ENCODE measurements at places on chromosomes 4 and X.

- no peaks in the 10 kb centered on the region for H3K27me3 ChIP-seq
- H3K4me1 ChIP-seq, result peaks cover 4% of the 10 kb centered on the region
- no peak overlapping the region for H3K4me3 ChIP-seq
Measured at GRCh38 chr4:4564522-4564921, 22.7 kb upstream of the STX18 start.

DNA sequence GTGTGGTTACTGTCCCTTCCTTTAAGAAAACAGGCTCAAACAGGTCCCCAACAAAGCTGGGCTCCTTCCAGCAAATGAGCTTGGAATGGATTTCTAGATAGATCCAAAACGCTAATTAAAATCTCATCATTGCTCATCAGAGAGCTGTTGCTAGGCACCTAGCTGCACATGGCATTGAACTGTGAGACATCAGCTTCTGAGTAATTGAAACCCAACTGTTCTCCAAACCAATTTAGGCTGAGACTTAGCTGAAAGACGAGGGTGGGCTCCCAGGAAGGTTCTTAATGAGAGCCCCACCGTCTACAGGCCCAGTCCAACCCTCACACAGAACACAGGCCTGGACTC, 59.1 kb downstream of the FAM184B start:
- H3K4me3 ChIP-seq, result no peak overlapping the region
- no peak overlapping the region for H3K27ac ChIP-seq

- no peak overlapping the region for H3K4me3 ChIP-seq
- H3K27me3 ChIP-seq, result no peaks in the 10 kb centered on the region
Measured at GRCh38 chrX:34119122-34119521, 13.0 kb downstream of the FAM47A start.

DNA sequence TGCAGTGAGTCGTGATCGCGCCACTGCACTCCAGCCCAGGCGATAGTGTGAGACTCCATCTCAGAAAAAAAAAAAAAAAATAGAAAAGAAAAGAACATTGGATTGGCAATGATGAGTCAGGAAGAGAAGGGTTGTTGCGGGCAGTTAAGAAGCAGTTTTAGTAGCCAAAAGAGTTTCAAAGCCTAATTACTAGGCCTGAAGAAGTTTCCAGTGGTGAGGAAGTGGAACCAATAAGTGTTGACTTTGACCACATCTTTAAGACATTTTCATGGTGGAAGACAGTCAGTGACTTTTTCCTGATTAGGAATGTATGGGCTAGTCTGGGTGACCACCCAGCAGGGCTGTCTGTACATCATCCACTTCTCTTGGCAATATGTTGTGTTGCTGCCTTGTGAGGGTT, 442.3 kb downstream of the AFF2 start:
- H3K4me1 ChIP-seq, result no peaks in the 10 kb centered on the region
- no peaks in the 10 kb centered on the region for H3K27me3 ChIP-seq
- peak overlapping the region; percentile 29 for H3K27ac ChIP-seq
- no peak overlapping the region for H3K4me3 ChIP-seq

GRCh38 chr4:111323496-111323895, 700.6 kb upstream of the PITX2 start:
- no peak overlapping the region for H3K4me3 ChIP-seq
- no peaks in the 10 kb centered on the region for H3K36me3 ChIP-seq
- H3K4me1 ChIP-seq, result no peaks in the 10 kb centered on the region
- H3K27me3 ChIP-seq, result no peaks in the 10 kb centered on the region
- no peak overlapping the region for H3K27ac ChIP-seq
- DNase-seq, result no peak

DNA sequence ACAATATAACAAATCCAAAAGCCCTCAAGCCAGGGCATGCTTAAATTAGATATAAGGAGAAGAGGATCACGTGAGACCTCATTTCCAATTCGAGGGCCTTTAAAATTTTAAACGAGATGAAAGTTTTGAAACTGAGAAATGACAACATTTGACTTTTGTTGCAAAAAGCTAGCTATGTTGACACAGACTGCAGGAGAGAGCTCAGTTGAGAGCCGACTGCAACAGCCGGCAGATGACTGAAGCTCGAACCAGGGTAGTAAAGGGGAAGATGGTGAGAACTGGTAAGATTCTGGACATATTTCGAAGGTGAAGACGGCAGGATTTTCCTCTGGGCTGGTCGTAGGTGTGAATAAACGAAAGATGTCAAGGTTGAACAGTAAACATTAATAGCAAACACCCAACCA, 773 bp downstream of the PRMT9 start:
- H3K4me1 ChIP-seq, result peaks cover 20% of the 10 kb centered on the region
- peaks cover 8% of the 10 kb centered on the region for H3K27me3 ChIP-seq
- peaks cover 4% of the 10 kb centered on the region for H3K36me3 ChIP-seq
- DNase-seq, result no peak

DNA sequence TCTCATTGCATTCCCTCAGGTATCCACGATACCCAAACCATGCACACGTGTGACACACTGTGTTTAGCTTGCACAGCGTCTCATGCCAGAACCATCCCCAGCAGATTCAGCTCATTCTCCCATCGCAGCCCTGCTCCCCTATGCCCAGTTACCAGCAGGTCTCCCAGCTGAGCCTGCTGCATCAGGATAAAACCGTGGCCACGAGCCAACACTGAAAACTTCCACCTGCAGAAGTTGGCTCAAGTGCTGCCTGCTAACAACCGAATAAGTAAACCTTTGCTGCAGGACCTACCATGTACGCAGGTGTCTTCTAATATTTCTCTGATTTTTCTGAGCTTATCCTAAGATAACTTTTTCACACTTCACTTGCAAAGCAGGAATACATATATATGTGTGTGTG, 120.4 kb upstream of the STS start:
- no peak overlapping the region for H3K27ac ChIP-seq
- DNase-seq, result no peak
- no peak overlapping the region for H3K4me3 ChIP-seq
- H3K36me3 ChIP-seq, result no peaks in the 10 kb centered on the region
- no peaks in the 10 kb centered on the region for H3K4me1 ChIP-seq

DNA sequence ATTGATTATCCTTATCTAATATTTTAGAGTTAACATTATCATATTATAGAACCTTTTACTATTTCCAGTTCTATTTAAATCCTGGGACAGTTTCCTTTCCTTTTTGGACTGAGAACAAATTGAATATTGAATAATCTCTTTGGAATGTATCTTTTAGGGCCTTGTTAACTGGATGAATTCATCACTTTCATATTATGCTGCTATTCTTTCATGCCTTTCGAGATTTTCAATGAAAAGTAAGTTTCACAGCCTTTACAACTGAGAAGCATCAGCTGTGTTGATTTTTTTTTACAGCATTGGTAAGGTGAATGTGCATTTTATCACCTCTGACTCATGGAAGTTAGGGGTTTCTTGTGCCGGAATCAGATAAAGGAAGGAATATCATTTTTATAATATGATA, 39.6 kb downstream of the PDLIM5 start:
- no peaks in the 10 kb centered on the region for H3K27me3 ChIP-seq
- H3K36me3 ChIP-seq, result no peaks in the 10 kb centered on the region
- no peak for DNase-seq
- H3K4me3 ChIP-seq, result no peak overlapping the region

DNA sequence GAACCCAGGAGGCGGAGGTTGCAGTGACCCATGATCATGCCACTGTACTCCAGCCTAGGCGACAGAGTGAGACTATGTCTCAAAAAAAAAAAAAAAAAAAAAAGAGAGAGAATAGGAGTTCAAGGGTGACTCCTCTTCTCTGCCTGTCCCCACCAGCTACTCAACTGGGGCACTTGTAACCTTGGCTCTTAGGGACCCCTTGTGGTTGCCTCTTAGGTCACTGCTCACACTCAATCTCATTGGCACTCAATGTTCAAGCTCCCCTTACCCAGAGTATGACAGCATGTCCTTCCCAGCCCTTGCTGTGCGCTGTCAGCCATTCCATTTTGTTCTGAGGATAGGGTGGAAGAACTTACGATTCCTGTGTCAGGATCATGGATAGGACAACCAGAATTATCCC, 82.4 kb upstream of the BEND4 start:
- DNase-seq, result no peak
- no peaks in the 10 kb centered on the region for H3K4me1 ChIP-seq
- H3K4me3 ChIP-seq, result no peak overlapping the region
- H3K36me3 ChIP-seq, result no peaks in the 10 kb centered on the region
- no peak overlapping the region for H3K27ac ChIP-seq

DNA sequence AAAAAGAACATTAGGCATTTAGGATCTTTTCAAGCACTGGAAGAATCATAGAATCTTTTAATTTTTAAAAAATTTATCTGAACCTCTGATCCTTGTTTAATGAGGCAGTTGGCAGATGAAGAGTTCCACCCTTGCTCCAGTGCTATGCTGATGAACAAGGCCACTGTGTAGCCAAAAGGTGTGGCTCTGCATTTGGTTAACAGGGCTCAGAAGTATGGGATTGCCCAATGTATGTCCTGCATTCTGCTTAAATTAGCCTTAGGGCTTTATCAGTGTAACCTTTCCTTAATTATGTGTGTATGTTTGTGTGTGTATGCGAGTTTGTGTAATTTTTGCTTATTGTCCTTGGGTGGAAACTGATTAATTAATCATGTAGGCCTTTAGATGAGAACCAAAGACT, 43.3 kb upstream of the PPM1K start:
- H3K27ac ChIP-seq, result no peak overlapping the region
- no peaks in the 10 kb centered on the region for H3K4me1 ChIP-seq
- DNase-seq, result no peak
- H3K4me3 ChIP-seq, result no peak overlapping the region
- peaks cover 16% of the 10 kb centered on the region for H3K27me3 ChIP-seq

DNA sequence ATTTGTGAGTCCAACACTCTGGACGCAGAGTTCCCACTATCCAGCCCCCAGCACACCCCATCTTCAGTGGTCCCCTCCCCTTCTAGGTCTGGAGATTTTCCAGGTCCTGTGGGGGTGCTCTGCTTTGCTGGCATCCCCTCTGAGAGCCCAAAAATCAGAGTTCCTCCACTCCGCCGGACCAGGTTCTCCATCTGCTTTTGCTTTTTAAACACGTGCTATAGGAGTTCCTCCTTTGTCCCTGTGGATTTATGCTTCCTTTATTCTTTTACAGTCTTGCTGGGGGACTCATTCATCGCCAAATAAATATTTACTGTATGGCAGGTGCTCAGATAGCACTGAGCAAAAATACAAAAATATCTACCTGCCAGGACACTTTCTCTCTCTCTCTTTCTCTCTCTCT, 324.7 kb downstream of the STK32B start:
- H3K4me3 ChIP-seq, result no peak overlapping the region
- H3K27me3 ChIP-seq, result no peaks in the 10 kb centered on the region
- no peak overlapping the region for H3K27ac ChIP-seq
- H3K4me1 ChIP-seq, result no peaks in the 10 kb centered on the region
- no peak for DNase-seq
- no peaks in the 10 kb centered on the region for H3K36me3 ChIP-seq

DNA sequence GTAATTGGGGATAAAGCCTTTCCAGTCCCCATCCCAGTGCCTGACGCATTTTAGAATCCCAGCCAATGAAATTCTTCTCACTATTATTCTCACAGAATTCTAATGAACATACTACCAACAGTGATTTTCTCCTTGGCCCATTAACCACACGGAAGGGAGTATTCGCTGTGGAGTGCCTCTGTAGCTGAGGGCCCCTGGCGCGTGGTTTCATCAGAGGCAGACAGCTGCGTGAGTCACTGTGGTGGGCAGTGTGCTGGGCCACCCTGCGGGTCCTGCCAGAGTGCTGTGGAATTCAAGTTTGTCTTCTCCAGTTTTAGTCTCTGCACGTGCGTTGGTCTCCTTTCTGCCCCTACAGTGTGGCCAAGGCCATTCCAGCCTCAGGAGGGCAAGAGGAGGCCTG, 335.4 kb upstream of the FAT1 start:
- H3K4me3 ChIP-seq, result no peak overlapping the region
- no peak overlapping the region for H3K27ac ChIP-seq
- no peaks in the 10 kb centered on the region for H3K4me1 ChIP-seq
- H3K27me3 ChIP-seq, result no peaks in the 10 kb centered on the region

DNA sequence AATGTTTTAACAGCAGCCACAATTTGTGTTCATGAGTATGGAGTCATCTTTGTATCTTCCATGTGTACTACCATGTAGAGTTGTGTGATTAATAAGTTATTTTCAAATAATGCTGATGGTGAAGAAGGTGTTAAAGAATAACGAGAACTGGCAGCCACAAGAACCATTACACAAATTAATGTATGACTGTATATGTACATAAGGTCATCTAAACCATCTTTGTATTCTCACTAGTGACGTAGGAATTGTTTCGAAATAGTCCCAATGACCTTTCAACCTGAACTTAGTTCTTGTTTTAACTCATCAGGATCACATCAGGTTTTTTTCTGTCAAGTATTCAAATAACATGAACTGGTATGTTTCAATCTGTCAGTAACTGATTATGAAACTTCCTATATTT, 48.3 kb upstream of the NOCT start:
- no peak overlapping the region for H3K4me3 ChIP-seq
- no peak overlapping the region for H3K27ac ChIP-seq
- H3K4me1 ChIP-seq, result no peaks in the 10 kb centered on the region
- no peak for DNase-seq
- no peaks in the 10 kb centered on the region for H3K36me3 ChIP-seq

GRCh38 chrX:117840645-117841044, 276.0 kb downstream of the KLHL13 start:
- no peak overlapping the region for H3K4me3 ChIP-seq
- no peaks in the 10 kb centered on the region for H3K36me3 ChIP-seq
- H3K4me1 ChIP-seq, result no peaks in the 10 kb centered on the region
- H3K27me3 ChIP-seq, result no peaks in the 10 kb centered on the region

- H3K27me3 ChIP-seq, result no peaks in the 10 kb centered on the region
- H3K4me1 ChIP-seq, result no peaks in the 10 kb centered on the region
- no peak overlapping the region for H3K4me3 ChIP-seq
- H3K36me3 ChIP-seq, result no peaks in the 10 kb centered on the region
- no peak for DNase-seq
Measured at GRCh38 chr4:28402751-28403150, 1542.1 kb downstream of the STIM2 start.

DNA sequence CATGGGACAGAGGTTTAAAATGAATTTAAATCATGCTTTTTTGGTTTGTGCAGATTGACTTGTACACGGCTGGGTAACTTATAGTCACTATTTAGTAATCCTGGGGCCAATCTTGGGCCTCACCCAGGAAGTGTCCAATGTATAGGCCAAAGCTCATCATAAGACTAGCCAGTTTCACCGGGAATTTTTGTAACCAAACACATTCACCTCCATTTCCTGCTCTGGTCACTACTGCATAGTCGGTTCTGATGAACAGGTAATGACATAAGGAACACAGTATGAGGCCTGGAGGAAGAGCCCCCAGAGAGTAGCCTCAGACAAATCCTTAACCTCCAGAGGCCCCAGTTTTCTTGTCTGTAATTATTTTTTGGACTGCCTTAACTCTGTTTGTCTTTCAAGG, 81.9 kb downstream of the HPRT1 start:
- H3K4me1 ChIP-seq, result no peaks in the 10 kb centered on the region
- peaks cover 4% of the 10 kb centered on the region for H3K27me3 ChIP-seq
- H3K27ac ChIP-seq, result no peak overlapping the region

GRCh38 chr4:121951521-121952110, at the start of gene TRPC3:
TSS of gene TRPC3 (minus strand) at chr4:121952060. CDS start at chr4:121951680, 380 bp downstream.
- H3K4me3 ChIP-seq, result peak within 1 kb of the TSS; percentile 93
- DNase-seq, result no peak
- peaks cover 20% of the 10 kb centered on the region for H3K4me1 ChIP-seq
- H3K36me3 ChIP-seq, result no peaks in the 10 kb centered on the region
- H3K27ac ChIP-seq, result no peak within 1 kb of the TSS

- peaks cover 15% of the 10 kb centered on the region for H3K27me3 ChIP-seq
- no peaks in the 10 kb centered on the region for H3K36me3 ChIP-seq
- DNase-seq, result no peak
- H3K27ac ChIP-seq, result no peak overlapping the region
- H3K4me3 ChIP-seq, result no peak overlapping the region
Measured at GRCh38 chr4:98784947-98785706, 126.7 kb upstream of the TSPAN5 start.

All from T-helper 17 cell (primary cell).